ENCODE measurements at places on chromosomes 2 and 18. TPM values are rescaled to one million over a fixed set of nuclear protein-coding genes. Genes with fewer than 3 reads are reported as not detected.

Gene EHBP1
- total RNA-seq = 65.4 TPM

Gene ALPG
- not detected for total RNA-seq

Gene SOCS6
- total RNA-seq = 24.6 TPM

Gene CNTNAP5
- 0.58 TPM for total RNA-seq

Gene CNOT9
- total RNA-seq = 35.9 TPM

Gene PLGLB2
- 2.6 TPM for total RNA-seq

Gene IGFBP5
- total RNA-seq = 522 TPM

Gene LCT
- 0.06 TPM for total RNA-seq

Gene KCNJ3
- 6.1 TPM for total RNA-seq

Gene STPG4
- total RNA-seq = not detected

Gene LIMS3
- 2.0 TPM for total RNA-seq

Gene GRHL1
- total RNA-seq = 5.4 TPM

Gene ASB18
- 2.0 TPM for total RNA-seq

Gene ALLC
- not detected for total RNA-seq

Gene ZNF521
- total RNA-seq = 58.0 TPM

Gene DRC1
- total RNA-seq = 0.76 TPM

Gene DNAH7
- 10.6 TPM for total RNA-seq

Gene G6PC2
- 0.23 TPM for total RNA-seq

Gene SH3BP4
- total RNA-seq = 47.8 TPM

Gene LRP2
- 203 TPM for total RNA-seq

Gene IL36G
- total RNA-seq = not detected

Gene SERPINE2
- total RNA-seq = 70.3 TPM

Gene DSG4
- total RNA-seq = not detected

Gene VWC2L
- 0.35 TPM for total RNA-seq

Gene VWA3B
- 0.18 TPM for total RNA-seq

Gene COLEC12
- 31.6 TPM for total RNA-seq

Gene TTR
- 0.35 TPM for total RNA-seq

Gene PPP4R1
- total RNA-seq = 107 TPM

Gene LRP1B
- 2.1 TPM for total RNA-seq

Gene THAP4
- total RNA-seq = 82.2 TPM

Gene RAD51AP2
- total RNA-seq = 0.12 TPM

Gene LRATD1
- 18.8 TPM for total RNA-seq

Gene ARHGAP28
- 56.5 TPM for total RNA-seq

Gene GGCX
- total RNA-seq = 43.0 TPM

Gene GTF2A1L
- total RNA-seq = 3.9 TPM

Gene NLRC4
- 1.6 TPM for total RNA-seq

Gene CYTIP
- total RNA-seq = 16.8 TPM

Gene REEP1
- 6.5 TPM for total RNA-seq

Measured in metanephros (tissue), 2 donors.